Spleen (tissue), 13 donors: ENCODE measurements at places on chromosomes 16 and 17.
A peak's percentile ranks its signal among the peaks of the same experiment; 100 is the strongest.

GRCh38 chr17:11140043-11140442 lies 101.0 kb upstream of the SHISA6 start:
- DNase-seq = no peak

DNA sequence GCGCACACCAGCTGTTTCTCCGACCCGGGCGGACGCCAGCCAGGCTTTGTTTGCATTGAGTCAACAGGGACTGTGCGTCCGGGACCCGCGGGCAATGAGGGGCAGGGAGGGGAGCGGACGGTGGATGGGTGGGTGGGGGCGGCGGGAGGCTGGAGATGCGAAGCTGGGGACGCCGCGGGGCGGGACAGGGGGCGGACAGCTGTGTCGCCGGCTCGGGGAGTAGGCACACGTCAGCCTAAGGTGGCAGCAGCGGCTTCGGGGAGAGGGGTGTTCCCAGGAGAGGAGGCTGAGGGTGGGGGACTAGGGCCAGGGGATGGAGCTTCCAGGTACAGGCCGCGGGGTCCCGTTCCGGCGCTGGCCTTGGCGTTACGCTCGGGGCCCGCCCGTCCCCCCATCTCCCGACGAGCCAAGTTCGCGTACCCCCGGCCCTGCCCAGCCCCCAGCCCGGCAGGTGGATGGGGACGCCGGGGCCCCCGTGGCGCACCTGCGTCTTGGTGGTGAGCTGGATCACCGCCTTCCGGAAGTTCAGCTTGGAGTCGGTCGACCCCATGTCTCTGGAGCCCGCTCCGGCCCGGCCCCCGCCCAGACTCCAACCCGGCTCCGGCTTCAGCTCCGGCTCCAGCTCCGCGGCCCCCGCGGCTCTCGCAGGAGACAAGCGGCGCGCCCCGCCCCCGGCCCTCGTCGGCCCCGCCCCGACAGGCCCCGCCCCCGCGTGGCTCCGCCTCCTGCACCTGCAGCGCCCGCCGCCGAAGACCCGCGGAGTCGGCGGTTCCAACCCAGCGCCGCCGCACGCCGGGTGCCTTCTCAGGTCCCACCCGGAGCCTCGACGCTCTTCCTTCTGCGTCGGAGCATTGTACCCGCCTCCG lies at the start of gene HID1:
Gene HID1, minus strand, starts transcription at position 653 of the 866 bp plus-strand sequence. Its CDS starts 103 bp downstream, at position 550.
- DNase-seq = peak; percentile 93

DNA sequence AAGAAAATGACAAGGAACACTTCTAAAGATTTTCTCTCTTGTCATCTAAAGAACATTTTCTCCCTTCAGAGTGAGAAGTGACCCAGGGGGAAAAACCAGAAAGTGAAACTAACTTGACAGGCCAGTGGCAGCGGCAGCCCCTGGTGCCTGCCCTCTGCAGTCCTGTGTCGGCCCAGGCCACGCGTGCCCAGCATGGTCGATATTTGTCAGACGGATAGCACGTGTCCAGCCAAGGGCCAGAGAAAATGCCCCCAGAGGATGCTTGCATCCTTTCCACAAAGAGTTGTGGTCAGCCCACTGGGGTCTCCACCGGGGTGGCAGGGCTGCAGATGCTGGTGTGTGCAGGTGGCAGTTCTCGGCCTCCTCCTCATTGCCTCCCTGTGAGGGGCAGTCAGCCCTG lies 176.6 kb downstream of the RAB11FIP4 start:
- DNase-seq = no peak

DNA sequence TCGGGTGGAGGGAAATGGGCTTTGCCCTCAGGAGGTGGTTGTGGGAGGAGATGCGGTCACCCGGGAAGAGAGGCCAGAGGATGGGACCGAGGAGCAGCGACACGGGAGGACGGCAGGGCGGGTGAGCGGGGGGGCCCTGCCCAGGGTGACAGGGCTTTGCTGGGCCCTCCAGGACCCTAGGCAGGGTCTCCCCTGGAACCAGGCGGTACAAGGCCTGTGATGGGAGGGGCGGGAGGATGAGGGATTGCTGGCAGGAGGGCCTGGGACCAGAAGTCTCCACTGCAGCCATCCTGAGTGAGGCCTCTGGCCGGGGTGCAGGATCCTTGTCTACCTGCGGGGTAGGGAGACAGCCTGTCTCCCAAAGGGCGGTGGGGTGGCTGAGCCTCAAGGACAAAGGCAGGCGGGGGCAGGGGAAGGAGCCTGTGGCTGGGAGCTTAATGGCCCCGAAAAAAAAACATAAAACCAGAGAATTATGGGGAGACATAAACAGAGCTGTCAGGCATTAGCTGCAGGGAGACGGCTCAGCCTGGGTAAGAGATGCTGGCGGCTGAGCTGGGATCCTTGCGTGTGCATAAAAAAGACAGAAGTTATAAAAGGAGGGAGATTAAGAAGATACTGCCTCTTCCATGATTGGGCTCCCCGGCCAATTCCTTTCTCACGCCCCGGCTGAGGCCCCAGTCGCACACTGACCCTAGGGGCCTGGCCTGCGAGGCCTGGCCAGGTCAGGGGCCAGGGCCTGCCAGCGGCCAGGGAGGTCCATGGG lies 66.7 kb downstream of the SREBF1 start:
- DNase-seq = no peak

DNA sequence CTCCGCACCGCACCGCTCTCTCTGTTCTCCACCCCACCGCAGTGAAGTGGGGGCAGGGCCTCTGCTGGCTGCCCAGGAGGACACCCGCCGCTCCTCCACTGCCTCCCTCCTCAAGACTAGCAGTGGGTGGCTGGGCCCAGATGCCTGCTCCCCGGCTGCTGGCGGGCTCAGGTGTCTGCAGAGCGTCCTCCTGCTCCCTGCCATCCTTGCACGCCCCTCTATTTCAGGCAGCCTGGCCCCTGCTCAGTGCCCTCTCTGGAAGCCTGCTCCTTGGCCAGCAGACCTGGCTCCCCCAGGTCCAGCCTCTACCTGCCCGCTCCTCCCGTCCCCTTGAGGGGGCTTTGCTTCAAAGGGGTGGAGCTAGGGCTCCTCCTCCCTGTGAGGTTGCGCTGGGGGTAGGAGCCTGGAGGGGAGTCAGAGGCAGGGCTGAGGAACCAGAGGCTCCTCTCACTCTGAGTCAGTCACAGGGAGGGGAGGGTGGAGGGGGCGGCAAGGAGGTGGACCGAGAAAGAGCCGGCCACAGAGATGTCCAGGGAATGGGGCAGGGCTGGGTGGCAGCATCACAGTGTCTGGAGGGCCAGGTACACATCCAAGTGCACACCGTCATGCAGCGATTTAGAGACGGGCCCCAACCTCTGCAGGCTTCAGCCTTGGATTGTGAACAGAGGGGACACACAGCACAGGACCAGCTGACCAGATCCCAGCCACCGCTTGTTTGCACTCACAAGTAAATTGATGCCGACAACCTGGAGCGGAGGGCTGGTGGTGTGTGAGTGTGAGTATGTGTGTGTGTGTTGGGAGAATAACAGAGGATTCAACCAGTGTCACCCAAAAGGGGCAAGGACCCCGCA lies 9.8 kb upstream of the TMEM92 start:
- DNase-seq = peak; percentile 65

- DNase-seq = no peak
Measured at GRCh38 chr17:77211681-77212080, 70.9 kb downstream of the SEC14L1 start.

DNA sequence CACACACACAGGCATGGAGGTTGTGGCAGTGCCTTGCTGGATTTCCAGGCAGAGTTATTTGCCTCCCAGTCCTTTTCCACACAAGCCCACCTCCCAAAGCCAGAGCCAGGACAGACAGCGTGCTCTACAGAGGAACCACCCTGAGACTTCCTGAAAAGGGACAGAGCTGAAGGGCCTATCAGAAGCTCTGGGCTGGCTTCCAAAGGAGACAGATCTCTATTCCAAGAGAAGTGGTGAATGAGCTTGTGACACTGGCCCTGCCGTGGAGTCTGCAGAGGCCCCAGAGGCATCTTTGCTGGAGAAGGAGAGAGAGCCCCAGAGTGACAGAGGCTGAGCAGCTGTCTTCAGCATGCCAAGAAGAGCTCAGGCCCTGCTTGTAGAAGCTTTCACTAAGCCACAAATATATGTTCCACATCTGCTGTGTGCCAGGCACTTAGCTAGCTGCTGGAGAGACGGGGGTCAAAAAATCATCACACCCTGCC lies 8.3 kb upstream of the LPCAT2 start:
- no peak for DNase-seq

GRCh38 chr17:58969156-58969555 lies 137.5 kb downstream of the TRIM37 start:
- DNase-seq = no peak

DNA sequence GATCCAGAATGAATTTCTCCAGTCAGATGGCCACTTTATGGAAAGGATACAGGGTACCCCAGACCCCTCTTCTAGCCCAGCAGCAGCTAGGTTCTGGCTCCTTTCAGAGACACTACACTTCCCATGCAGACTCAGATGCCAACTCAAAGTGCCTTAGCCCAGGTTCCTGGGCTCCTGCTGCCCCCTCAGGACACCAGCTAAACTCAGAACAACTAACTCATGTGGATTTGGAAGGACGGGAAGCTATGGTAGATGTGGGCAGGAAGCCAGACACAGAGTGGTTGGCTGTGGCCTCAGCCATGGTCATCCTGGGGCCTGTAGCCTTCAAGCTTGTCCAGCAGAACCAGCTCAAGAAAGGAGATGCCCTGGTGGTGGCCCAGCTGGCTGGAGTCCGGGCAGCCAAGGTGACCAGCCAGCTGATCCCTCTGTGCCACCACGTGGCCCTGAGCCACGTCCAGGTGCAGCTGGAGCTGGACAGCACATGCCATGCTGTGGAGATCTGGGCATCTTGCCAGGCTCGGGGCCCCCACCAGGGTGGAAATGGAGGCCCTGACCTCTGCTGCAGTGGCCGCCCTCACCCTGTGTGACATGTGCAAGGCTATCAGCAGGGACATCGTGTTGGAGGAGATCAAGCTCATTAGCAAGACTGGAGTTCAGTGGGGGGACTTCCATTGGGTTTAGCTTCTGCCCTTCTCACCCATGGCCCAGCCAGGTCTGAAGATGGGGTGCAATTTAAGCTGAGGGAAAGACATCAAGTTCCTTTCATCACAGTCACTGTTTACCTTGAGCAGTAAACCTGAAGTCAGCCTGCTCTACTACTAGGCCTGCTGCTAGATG lies 111.8 kb downstream of the N4BP1 start:
- peak; percentile 69 for DNase-seq

DNA sequence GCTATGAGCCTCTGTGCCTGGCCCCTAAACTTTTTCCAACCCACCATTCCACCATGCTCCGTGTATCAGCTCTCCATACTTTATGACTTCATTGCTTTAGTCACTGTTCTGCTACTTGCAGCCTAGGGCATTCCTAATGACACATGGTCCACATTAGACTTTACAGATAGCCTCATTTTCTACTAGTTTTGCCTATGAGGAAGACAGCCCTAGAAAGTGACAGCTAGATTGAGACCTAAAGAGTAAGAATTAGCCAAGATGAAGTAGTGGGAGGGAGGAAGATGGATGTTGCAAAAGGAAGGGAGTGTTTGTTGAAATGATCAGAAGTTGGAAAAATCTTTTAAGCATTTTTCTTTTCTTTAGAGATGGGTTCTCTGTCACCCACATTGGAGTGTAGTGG lies 11.0 kb downstream of the C16orf54 start:
- DNase-seq = no peak

GRCh38 chr16:27333549-27333948 lies 19.8 kb downstream of the IL4R start:
- peak; percentile 16 for DNase-seq
